ENCODE measurements at places on chromosomes 3 and 15.

GRCh38 chr3:120855665-120856437 is 52.2 kb upstream of the STXBP5L start:
- DNase-seq = no peak

- DNase-seq = no peak
Observed at GRCh38 chr3:5616873-5617272, 429.4 kb downstream of the EDEM1 start.

DNA sequence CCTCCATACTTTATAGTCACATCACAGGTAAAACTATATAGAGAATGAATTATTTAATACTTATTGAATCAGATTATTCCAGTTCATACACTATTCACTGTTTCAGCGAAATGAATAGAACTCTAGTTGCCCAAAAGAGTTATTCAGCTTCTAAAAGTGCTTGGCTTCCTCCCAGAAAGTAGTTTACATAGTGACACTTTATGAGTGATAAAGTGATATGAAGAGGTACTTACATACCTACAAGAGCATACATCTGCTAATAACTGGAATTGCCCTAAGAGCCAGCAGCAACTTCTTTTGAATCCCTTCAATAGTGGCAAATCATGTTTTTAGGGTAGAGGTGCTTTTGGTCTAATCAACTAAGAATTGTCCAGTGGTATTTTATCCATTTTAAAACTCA is 635.1 kb upstream of the AGTR1 start:
- no peak for DNase-seq

GRCh38 chr3:32297366-32297765 is 58.9 kb downstream of the CMTM8 start:
- DNase-seq = no peak

DNA sequence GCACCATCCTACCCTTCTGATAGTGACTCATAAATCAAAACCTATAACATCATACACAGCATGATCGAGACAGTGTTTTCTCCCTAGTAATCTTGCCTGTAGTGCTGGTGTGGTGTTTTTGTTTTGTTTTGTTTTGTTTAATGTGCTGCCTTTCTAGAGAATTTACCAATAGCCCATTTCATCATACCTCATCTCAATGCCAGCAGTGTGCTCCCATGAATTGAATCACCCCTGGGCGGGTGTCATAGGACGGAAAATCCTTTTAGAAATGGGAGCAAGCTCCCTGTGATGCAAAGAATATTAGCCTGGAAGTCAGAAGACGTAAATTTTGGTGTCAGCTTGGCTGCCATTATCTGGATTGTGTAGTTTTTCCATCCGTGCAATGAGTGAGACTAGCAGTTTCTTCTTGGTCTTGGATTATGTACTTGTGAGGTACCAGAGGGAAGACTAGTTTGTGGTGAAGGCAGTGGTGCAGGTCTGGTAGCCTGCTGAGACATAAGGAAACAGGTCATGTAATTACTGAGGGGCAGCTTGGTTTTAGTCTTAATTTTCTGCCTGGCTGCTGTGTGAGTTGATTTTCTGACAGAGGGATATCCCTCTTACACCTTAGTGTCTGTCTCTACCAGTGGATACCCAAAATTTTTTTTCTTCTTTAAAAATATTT is 29.9 kb downstream of the IGSF10 start:
- DNase-seq = no peak

GRCh38 chr3:25427155-25427554 is 908 bp upstream of the RARB start:
- no peak for DNase-seq

- no peak for DNase-seq
Observed at GRCh38 chr3:139836698-139837464, 98.1 kb upstream of the CLSTN2 start.

DNA sequence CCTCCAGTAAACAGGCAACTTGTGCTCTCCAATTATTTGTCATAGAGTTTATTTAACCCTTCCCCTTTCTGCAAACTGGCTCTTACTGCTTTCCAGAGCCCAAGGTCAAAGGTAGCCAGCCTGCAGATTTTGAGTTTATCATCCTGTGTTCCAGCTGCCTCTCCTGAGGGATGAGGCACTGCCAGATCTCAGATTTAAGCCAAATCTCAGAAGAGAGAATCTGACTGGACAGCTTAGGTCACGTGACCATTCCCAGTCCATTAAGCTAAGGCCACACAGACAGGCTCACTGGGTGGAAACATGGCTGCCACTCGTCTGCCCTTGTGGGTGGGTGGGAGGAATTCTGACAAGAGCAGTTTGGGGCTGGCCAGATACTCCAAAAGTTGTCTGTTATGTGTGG is 8.6 kb upstream of the SIAH2 start:
- DNase-seq = no peak

GRCh38 chr3:182063742-182064141 is 352.0 kb downstream of the SOX2 start:
- no peak for DNase-seq

- DNase-seq = no peak
Observed at GRCh38 chr3:42403737-42404136, 6.7 kb downstream of the LYZL4 start.

- DNase-seq = no peak
Observed at GRCh38 chr3:139771331-139771730, 93.6 kb upstream of the NMNAT3 start.

GRCh38 chr3:4724051-4724629 is 231.0 kb downstream of the ITPR1 start:
- no peak for DNase-seq

GRCh38 chr3:30263238-30263924 is 343.0 kb upstream of the TGFBR2 start:
- DNase-seq = no peak

DNA sequence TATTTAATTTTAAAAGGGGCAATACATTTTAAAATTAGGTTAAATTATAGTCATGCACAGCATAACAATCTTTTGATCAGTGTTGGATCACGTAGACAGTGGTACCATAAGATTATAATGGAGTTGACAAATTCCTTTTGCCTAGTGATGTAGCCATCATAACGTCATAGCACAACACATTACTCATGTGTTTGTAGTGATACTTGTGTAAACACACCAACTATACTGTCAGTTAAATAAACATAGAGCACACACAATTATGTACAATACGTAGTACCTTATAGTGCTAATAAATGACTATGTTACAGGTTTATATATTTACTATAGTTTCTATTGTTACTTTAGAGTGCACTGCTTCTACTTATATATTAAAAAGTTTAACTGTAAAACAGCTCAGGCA is 31.2 kb downstream of the FOXB1 start:
- DNase-seq = no peak

DNA sequence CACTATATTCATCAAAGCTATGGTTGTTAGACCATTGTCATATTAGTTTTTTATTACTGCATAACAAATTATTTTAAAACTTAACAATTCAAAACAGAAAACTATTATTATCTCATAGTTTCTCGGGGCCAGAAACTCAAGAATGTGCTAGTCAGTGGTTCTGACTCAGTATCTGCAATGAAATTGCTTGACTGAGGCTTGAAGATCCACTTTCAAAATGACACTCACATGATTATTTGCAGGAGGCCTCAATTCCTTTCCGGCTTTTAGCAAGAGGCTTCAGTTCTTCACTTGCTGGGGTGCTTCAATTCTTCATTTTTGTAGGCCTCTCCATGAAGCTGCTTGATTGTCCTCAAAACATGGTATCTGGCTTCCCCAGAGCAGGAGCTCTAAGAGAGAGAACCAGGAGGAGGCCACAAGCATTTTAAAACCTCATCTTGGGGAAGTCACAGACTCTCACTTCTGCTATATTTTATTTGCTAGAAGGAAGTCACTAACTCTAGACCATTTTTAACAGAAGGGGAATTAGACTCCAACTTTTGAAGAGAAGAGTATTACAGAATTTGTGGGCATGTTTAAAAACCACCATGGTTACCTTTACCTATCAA is 383.7 kb downstream of the MFSD1 start:
- DNase-seq = no peak

GRCh38 chr15:44728576-44729407 is 7.5 kb upstream of the TRIM69 start:
- DNase-seq = peak; percentile 86

DNA sequence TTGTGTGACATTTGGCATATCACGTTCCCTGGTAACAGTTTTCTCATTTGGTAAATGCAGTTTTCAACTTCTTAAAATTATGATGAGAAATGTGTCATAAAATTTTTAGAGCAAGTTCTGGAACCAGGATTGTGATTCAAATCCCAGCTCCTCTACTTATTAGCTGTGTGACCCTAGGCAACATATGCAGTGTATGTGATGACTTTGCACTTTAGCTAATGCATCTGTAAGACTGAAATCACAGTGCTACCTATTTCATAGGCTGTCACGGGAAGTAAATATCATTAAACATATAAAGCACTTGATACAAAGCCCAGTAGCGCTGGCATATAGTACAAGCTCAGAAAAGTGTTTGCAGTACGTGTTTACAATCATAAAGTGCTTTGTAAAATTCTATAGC is 419.4 kb downstream of the GRM7 start:
- no peak for DNase-seq

DNA sequence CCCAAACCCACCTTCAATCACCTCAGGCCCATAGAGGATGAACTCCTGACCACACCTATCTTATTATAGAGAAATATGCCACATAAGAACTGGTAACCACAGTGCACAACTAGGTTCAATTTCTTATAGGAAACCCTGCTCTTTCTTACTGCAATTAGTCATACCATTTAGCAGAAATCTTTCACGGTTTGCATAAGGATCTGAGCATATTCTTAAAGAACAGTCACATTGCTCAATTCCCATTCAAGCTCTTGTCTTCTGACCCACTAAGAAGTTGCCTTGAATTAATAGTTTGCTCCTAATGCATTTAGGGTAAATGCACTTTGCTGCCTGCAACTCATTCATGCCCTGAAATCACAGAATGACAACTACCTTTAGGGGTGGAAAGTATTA is 9.2 kb downstream of the ERC2 start:
- DNase-seq = no peak

- no peak for DNase-seq
Observed at GRCh38 chr3:23785097-23785645, 20.6 kb upstream of the UBE2E1 start.

DNA sequence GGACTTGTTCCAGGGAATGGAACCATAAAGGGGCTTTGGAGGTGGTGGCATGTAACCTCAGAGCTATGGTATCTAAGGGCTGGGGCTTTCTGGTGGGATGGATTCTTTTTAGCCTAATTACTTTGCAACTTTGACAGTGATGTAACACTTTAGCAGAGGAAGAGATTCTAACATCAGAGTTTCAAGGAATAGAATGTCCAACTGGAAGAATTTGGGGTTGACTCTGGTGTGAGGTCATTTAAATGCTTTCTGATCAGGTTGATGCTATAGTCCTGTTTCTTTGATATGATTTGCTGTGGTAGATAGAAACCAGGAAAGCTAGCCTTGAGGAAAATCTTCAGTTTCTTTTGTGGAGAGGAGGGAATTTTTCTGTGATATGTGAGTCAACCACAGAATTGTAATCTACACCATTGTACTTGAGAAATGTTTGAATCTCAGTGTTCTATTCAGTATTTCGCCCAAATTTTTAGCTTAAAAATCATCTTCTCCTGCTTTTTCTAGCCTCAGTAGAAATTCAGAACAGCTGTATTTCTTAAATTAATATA is 40.0 kb downstream of the ATP2C1 start:
- DNase-seq = no peak

GRCh38 chr3:197029511-197030167 is at the start of gene MELTF:
MELTF (minus strand) TSS chr3:197029817; CDS start chr3:197029702, 115 bp downstream.
- DNase-seq = peak; percentile 58
